ENCODE measurements at places on chromosomes 6 and 20.
A peak's percentile ranks its signal among the peaks of the same experiment; 100 is the strongest.

DNA sequence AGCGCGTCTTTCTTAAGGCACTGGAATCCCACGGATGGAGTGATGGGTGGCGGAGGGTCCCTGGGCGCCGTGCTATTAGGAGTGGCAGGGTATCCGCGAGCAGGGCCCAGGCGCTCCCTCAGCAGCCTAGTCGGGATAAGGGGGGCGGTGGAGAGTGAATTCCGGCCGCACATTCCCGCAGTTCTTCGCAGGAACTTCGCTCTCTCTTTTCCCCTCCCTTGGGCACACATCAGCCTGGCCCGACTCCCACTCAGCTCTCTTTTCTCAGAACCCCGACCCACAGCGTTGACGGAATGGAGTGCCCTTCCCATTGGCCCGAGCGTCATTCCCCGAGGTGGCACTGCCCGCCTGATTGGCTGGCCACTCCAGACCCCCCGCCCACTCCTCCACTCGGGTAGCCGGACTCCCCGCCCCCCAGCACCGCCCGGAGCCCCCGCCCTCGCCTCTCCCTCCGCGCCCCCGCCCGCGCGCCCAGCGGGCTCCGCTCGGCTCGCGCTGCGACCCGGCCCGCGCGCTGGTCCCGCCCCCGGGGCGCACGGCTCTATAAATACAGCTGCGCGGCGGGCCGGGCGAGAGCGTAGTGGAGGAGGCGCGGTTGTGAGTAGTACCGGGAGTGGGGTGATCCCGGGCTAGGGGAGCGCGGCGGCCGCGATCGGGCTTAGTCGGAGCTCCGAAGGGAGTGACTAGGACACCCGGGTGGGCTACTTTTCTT is at the start of gene ID4:
ID4 (plus strand) TSS at position 572 of the 712 bp plus-strand sequence. CDS start 385 bp downstream, outside the sequence.
- DNase-seq = no peak

DNA sequence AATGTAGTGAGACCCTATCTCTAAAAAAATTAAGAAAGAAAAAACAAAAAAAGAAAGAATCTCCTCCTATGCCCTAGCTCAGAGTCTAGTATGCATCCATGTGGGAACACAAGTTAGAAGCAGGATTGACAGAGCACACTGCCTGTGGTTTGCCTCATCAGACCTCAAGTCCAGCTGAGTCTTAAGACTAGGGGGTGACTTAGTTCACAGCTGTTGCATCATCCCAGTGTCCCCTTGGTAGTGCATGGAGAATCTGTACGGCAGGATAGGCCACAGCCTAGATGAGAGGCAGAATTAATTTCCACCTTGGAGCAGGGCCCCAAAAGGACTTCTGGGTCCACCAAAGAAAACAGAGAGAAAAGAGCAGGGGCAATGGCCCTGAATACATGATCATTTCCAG is 13.7 kb downstream of the PNPLA1 start:
- DNase-seq = no peak

GRCh38 chr20:49795135-49795424 is 17.5 kb upstream of the SLC9A8 start:
- DNase-seq = no peak

DNA sequence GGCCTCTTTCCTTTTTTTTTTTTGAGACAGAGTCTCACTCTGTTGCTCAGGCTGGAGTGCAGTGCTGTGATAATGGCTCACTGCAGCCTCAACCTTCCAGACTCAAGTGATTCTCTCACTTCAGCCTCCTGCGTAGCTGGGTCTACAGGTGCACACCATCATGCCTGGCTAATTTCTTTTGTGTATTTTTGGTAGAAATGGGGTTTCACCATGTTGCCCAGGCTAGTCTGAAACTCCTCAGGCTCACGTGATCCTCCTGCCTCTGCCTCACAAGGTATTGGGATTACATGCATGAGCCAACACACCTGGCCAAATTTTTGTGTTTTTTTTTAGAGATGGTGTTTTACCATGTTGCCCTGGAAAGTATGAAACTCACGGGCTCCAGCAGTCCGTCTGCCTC is 29.3 kb downstream of the SRC start:
- no peak for DNase-seq

DNA sequence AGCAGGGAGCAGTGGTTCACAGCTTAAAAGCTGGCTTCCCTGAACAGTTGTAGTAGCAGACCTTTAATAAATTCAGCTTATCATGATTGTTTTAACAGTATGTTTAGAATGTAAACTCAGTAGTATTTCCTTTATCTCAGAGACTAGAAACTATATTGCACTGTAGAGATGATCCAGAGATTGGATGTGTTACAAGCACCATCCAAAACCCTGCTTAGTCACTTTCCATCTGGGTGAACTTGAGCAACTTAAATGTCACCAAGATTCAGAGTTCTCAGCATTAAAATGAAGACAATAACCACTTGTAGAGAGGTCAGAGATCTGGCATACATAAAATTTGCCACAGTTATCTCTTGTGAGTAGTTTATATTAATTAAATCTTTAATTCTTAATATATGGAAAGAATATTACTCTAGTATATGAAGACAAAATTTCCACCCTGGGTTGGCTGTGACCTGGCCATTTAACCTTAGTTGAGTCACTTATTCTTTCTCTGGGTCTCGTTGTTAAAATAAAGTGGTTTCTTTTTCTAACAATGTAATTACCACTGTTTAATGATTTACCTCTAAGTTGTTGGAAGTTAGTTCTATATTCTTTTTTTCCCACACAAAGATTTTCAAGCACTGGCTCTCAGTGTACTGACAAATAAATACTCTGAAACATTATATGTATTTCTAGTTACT is 239.2 kb upstream of the FKBP1C start:
- no peak for DNase-seq

GRCh38 chr20:35702051-35702823 is 3.0 kb downstream of the ROMO1 start:
- DNase-seq = no peak

GRCh38 chr6:41705996-41706835 is 29.2 kb downstream of the TFEB start:
- peak; percentile 66 for DNase-seq

DNA sequence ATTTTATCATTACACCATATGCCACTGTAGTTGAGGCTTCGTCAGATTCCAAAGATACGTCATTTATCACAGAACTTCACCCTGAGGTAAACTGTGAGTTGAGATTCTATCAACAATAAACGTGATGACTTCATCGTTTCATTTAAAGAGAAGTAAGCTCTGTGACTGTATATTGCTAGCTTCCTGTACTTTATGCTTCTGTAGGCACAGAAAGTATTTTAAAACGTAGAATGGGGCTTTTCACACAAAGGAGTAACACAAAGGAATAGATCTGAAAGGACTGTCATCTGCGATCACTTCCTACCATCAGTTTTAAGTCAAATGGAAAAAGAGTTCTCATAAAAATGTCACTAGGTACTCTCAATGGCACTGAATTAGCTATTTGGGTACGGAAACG is 234.4 kb upstream of the MCHR2 start:
- no peak for DNase-seq

GRCh38 chr6:6793388-6794250 is 205.1 kb downstream of the LY86 start:
- DNase-seq = no peak

DNA sequence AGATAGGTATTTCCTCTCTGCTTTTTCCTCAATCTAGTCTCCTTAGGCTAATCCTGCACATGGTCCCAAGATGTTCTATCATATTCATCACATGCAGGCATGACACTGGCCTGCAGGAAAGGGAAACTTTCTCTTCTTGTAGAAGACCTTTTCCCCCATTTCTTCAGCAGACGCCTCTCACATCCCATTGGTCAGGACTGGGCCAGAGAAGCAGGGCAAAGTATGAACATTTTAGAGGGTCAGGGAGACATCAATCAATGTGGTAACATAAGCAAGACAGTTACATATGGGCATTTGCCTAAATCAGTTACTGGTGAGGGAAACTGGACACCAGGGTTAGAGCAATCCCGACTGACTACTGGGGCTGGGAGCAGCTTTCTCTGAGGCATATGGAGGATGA is 90.1 kb downstream of the CRYBG1 start:
- no peak for DNase-seq

DNA sequence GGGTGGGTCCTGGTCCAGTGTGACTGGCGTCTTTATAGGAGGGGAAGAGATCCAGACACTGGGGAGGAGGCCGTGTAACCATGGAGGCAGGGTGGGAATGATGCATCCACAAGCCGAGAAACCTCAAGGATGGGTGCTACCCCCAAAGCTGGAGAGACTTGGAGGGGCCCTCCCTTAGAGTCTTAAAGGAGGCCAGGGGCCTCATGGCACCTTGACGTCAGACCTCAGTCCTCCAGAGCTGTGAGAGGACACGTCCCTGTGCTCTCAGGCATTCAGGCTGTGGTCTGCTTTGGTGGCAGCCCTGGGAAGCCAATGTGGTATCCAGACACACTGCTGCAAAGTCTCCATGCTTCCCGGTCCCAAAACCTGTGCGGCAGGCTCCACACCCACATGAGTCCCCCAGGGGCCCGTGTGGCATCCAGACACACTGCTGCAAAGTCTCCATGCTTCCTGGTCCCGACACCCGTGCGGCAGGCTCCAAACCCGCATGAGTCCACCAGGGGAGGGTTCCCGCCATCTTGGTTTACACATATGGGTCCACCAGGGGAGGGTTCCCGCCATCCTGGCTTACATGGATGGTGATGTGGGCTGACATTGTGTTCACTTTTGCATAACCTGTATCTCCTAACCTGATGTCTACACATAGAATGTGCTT is 278.0 kb downstream of the SMOC2 start:
- no peak for DNase-seq

DNA sequence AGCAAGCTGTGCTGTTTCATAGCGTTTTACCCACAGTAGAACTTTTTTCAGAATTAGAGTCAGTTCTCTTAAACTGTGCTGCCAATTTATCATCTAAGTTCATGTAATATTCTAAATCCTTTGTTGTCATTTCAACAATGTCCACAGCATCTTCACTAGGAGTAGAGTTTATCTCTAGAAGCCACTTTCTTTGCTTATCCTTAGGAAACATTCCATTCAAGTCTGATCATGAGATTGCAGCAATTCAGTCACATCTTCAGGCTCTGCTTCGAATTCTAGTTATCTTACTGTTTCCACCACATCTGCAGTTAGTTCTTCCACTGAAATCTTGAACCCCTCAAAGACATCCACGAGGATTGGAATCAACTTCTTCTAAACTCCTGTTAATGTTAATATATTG is 12.5 kb downstream of the CTNNBL1 start:
- no peak for DNase-seq

GRCh38 chr20:45254383-45255262 is at the start of gene SLPI:
Gene SLPI, minus strand, starts transcription at chr20:45254564. Its CDS starts 21 bp downstream, at chr20:45254543.
- DNase-seq = no peak

DNA sequence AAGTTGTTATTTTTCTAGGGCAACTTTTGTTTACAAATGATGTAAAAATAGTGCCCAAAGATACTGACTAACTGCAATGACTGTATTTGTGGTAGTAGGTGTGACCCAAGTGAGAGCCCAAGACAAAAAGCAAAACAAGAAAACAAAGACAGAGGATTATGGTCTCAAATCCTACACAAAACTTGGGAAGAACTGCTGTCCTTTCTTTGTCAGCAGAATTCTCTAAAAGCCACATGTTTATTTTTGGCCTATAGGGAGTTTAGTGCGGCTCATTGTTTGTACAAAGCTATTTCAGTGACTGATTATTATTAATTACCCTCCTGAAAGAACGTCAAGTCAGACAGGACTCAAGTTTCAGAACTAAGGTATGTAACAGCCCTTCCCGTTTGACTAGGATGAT is 509.2 kb upstream of the SLC35B3 start:
- no peak for DNase-seq

DNA sequence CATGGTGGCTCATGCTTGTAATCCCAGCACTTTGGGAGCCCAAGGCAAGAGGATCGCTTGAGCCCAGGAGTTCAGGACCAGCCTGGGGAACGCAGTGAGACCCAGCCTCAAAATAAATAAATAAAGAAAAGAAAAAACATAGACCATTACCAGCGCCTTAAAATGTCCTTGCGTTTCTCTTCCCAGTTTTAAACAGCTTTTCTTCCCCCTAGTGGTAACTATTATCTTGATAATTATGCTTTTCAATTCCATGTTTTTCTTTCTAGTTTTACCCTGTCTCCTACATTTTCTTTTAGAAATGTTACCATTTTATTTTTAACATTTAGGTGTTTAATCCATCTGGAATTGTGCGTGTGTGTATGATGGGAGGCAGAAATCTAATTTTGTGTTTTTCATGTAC is 24.4 kb downstream of the DNAH8 start:
- no peak for DNase-seq

DNA sequence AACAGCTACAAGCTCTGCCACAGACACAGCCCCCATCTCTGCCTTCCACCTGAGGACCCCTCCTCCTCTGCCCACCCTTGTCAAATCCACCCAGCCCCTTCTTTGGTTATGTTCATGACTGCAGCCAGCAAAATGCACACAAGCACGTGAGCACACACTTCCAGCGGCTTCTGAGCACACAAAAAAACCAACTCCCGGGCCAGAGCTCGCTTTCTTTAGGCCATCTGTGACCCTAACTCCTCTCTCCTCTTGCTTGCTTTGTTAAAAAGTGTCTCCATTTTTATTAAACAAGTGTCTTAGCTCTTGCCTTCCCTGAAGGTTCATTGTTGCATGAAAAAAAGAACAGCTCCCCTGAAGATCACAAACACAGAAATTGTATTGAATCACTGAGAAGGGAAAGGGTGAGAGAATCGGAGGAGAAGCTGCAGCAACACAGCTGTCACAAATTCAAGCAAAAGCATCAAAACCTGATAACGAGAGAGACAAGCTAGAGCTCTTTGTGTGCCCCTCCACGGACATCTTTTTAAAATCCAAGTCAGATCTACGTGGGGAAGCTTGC is 142.1 kb downstream of the CD83 start:
- DNase-seq = no peak

- DNase-seq = no peak
Measured at GRCh38 chr6:49264909-49265308, 198.1 kb downstream of the MMUT start.

GRCh38 chr6:40399888-40400457 is 187.2 kb downstream of the LRFN2 start:
- no peak for DNase-seq

- DNase-seq = no peak
Measured at GRCh38 chr6:9621276-9621675, 793.6 kb downstream of the TFAP2A start.
